ENCODE measurements at places on chromosomes 7 and 10. TPM values are rescaled to one million over a fixed set of nuclear protein-coding genes. Genes with fewer than 3 reads are reported as not detected.

FAM241B gene
- 17.9 TPM for total RNA-seq

EPHB6 gene
- total RNA-seq = 0.50 TPM

AMZ1 gene
- not detected for total RNA-seq

ADARB2 gene
- not detected for total RNA-seq

CFAP46 gene
- total RNA-seq = 1.3 TPM

BMPER gene
- 5.4 TPM for total RNA-seq

NKX2-3 gene
- total RNA-seq = 0.08 TPM

INA gene
- 20.0 TPM for total RNA-seq

EFCAB10 gene
- 2.2 TPM for total RNA-seq

EPDR1 gene
- 84.6 TPM for total RNA-seq

OR6B1 gene
- not detected for total RNA-seq

SLC26A5 gene
- not detected for total RNA-seq

PTN gene
- total RNA-seq = not detected

ANXA8 gene
- 37.4 TPM for total RNA-seq

Data from A549 treated with Mapracorat at 1 μM for 4 hours (cell line).